ENCODE measurements at places on chromosomes 5 and 9.

DNA sequence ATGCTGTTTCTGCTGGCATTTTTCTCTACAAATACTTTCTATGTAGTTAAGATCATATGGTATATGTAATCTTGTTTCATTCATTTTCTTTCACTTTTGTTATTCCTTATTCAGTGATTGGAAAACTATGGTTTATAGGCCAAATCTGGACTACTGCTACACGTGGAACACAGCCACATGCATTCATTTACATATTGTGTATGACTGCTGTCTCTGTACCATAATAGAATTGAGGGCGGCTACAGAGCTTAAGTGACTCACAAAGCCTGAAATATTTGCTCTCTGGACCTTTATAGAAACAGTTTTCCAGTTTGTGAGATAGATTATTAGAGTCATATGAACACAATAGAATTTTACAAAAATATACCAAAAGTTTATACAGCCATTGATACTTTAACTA lies 133.6 kb upstream of the CDKN2B start:
- no peak for DNase-seq

DNA sequence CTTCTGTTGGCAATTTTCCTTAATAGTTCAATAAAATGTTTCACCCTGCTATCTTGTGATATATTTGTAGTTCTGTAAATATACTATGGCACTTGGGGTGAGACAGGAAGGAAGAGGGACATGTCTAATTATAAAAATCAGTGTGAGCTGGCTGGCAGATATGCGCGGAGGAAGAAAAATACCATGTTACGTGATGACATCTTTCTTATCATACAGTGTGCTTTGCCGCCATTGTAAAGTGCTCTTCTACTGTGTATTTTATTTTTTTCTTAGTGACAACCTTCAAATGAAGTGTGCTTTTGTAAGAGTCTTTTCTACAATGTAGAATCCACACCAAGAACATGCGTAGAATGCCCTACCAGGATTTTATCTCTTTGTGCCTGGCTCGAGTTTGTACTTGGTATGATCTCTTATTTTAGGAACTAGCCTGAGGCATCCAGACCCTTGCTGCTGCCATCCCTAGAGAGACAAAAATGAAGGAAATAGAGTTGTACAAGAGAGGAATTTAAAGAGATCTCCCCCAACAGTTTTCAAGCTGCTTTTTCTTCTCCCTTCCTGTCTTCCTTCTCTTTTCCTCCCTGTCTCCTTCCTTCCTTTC lies 46.7 kb upstream of the RIOK2 start:
- no peak for DNase-seq

GRCh38 chr5:135426102-135427082 lies 20.8 kb downstream of the DCANP1 start:
- DNase-seq = peak; percentile 42

- no peak for DNase-seq
These were observed 31.3 kb downstream of the SPRY4 start for GRCh38 chr5:142293486-142293885.

DNA sequence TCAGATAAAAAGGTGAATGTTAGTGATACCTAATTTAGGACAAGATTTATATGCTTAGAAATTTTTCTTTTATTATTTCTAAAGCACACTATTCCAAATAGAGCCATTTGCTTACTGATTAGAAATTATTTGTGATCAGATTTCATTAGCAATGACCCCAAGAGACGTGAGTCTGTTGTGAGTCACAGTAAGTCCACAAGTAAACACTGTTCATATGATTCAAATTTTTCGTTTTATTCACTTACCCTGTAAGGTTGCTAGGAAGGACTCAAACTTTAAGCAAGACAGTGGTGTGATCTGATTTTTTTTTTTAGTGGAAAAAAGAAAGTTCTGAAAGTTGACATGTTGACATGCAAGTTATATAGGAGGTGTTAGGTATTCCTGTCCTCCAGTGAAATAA lies 1.2 kb downstream of the CARD6 start:
- DNase-seq = no peak

- DNase-seq = no peak
These were observed 31.3 kb downstream of the TNFSF15 start for GRCh38 chr9:114774524-114774923.

GRCh38 chr9:10265153-10265631 lies 347.6 kb downstream of the PTPRD start:
- no peak for DNase-seq

DNA sequence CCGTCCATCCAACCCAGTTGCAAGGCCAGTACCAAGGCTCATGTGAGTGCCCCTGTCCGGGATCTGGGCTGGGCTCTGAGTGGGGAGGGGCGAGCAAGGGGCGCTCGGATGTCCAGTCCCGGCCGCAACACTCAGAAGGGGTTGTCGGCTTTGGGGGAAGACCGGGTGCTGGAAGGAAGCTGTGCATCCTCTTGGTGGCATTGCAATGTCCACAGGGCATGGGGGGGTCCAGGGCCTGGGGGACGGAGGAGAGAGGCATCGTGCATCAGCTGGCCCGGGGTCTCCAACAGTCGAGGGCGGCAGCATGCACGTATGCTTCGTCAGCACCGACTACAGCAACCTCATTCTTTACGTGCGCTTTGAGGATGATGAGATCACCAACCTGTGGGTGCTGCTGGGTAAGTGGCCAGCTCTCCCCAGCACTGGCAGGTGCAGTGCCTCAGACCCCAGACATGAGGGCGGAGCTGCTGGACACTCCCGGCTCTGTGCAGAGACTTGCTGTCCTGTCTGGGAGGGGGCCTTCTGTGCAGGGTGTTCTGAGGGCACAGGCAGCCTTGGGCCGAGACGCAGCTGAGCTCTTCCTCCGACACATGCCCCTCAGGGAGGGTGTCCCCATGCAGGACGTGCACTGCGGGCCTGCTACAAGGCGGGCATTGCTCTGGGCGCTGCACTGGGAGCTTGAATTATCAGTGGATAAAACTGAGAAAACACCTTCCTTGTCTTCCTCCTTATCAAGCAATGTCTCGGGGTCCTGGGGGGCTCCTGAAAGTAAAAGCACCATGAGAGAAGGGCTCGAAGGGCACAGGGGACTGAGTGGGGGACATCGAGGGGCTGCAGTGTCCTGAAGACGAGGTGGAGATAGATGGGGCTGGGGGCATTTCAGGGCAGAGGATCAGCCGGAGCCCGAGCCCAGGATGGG lies 22.5 kb downstream of the GLT6D1 start:
- DNase-seq = no peak

DNA sequence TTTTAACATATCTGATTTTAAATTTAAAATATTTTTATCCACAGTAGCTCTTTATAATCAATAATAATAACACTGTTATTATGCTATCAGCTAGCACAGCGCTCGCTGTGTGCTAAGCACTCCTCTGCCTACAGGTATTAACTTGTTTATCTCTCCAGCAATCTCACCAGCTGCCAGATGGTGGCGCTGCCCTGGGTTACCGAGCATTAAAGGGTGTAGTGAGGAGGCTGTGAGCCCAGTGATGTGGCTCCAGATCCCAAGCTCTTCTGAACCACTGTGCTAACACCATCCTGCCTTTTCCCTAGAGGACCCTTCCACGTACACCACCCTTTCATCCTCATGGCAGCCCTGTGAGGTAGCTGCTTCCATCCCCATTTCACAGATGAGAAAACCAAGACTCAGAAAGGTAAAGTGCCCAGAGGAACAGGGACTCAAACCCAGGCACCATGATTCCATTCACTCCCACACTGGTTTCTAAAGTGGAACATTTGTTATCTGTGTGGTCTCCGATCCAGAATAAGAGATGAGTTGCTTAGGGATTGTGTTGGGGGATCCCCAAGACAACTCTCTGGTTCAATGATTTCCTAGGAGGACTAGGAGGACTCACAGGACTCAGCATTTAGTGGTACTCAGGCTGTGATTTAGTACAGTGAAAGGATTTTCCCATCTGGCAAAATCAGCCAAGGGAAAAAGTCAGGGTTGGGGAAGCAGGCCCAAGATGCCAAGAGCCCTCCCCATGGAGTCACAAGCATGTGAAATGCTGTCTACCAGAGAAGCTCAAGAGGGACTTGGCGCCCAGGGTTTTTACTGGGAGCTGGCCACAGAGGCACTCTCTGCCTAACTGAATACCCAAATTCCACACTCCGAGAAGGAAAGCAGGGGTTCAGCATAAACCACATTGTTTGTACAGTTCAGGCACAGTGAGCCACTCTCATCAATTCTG lies 7.0 kb downstream of the IGFBPL1 start:
- DNase-seq = no peak

GRCh38 chr5:83856881-83857280 lies 136.2 kb upstream of the HAPLN1 start:
- DNase-seq = no peak

GRCh38 chr9:135147474-135147805 lies 60.0 kb downstream of the OLFM1 start:
- DNase-seq = no peak

DNA sequence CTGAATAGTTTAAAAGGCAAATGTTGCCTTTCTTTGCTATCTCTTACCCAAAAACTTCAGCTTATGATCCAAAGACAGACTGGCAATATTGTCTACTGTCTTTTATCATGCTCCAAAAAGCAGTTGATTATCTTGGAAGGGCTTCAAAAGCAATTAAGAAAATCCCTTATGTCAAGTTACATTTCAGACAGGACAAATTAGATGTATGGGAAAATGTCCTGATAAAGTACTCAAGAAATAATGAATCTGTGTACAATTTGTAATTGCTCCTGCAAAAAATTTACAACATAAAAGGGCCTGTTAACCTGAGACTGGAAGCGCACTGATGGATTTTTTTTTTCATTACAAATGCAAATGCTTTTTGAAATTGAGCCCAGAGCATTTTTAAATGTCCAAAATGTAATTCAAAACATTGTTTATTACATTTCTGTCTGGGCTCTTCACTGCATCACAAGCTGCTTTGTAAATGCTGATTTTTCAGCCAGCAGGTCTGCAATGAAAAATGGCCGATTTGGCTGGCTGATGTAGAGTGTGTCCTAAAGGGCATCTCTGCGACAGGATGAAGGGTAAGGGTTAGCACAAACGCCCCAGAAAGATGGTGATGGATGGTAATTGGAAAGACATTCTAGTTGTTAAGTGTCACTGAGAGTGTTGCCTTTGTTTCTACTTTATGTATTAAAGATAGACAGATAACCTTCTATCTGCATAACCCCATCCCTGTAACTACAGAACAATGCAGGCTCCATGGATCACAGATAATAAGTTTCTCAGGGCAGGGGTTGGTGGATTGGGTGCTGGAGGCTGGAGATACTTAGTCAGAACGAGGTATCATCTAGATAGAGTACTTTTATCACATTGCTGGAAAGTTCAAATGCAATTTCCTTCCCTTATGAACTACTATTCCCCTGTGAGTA lies 27.0 kb downstream of the MAT2B start:
- no peak for DNase-seq

DNA sequence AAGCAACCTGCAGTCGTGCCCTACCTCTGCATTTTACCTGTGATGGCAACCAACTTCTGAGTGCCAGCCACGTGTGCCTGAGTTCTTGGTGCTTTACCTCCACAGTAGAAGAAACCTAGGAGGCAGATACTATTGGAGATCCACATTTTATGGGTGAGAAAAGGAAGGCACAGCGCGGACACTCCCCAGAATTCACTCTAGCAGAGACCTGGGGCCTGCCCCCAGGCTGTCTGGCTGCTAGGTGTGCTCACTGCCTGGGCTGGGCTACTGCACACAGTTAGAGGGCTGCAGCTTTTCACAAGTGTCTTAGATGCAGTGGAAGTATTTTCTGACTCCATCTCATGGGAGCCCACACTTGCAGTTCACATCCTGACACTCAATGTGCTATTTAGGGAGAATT lies 598.8 kb upstream of the ADAMTS16 start:
- no peak for DNase-seq

DNA sequence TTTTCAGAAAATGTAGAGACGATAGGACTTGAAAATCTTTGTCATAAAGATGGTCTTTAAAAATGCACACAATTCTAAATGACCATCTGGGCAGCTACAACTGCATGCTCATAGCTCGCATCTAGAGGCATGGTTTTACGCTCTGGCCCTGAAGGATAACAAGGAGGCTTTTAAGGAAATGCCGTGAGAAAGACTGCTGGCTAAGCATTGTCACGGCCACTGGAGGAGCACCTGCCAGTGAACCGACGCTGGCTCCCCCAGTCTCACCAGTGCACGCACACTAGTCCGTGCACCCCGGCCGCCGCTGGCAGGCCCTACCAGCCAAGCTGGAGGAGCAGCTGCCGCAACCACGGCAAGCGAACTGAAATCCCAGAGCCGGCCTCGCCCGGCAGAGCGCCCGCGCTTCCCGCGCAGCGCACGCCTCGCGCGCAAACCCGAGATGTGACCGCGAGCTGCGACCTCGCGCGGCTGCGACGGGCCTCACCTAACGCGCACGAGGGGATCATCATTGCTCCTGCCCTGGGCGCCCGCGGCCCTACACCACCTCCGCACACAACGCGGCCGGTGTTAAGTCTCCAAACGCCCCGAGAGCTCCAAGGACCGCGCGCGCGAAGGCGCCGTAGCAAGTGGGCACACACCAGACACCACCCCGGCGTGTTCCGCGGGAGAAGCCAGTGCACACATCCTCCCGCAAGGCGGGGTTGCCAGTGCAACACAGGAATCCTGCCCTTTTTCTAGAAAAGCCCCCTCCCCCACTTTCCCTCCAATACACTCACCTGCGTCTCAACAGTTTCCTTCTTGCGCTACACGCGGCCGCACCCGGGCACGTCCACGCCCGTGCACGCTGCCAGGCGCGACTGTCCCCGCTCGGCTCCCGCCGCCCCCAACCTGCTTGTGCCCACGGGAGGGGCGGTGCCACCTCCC lies 5.3 kb downstream of the ELAVL2 start:
- no peak for DNase-seq

GRCh38 chr5:115810761-115811160 lies 5.7 kb downstream of the CDO1 start:
- DNase-seq = no peak

DNA sequence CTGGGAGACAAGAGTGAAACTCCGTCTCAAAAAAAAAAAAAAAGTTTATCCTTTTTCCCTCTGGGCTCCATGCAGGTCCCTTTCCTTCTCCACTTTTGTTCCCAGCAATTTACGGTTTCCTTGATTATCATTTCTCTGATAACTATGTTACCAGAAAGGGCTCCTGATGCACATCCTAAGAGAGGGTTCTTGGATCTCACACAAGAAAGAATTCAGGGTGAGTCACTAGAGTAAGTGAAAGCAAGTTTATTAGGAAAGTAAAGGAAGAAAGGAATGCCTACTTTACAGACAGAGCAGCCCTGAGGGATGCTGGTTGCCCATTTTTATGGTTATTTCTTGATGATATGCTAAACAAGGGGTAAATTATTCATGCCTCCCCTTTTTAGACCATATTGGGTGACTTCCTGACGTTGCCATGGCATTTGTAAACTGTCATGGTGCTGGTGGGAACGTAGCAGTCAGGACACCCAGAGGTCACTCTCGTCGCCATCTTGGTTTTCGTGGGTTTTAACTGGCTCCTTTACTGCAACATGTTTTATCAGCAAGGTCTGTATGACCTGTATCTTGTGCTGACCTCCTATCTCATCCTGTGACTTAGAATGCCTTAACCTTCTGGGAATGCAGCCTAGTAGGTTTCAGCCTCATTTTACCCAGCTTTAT lies 13.5 kb upstream of the MELK start:
- no peak for DNase-seq

Data from Panc1 (cell line).